ENCODE measurements at places on chromosomes 7 and 10.

- no peak for DNase-seq
Observed at GRCh38 chr10:36036137-36036536, 394.0 kb upstream of the FZD8 start.

DNA sequence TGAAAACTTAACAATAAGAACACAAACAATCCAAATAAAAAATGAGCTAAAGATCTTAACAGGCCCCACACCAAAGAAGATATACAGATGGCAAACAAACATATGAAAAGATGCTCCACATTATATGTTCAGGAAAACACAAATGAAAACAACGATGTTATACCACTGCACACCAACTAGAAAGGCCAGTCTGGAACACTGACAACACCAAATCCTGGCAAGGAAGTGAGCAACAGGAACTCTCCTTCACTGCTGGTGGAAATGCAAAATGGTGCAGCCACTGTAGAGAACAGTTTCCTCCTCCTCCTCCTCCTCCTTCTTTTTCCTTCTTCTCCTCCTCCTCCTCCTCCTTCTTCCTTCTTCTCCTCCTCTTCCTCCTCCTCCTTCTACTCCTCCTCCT is 12.2 kb upstream of the NCAPG2 start:
- no peak for DNase-seq

DNA sequence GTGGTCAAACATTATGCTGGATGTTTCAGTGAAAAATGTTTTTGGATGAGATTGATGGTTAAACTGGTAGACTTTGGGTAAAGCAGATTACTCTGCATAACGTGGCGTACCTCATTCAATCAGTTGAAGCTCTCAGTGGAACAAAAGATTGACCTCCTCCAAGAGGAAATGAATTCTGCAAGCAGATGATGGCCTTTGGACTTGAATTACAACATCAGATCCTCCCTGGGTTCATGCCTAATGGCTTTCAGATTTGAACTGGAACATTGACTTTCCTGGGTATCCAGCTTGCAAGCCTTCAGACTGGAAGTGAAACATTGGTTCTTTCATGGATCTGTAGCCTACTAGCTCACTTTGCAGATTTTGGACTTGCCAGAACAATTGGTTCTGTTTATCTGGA is 169.3 kb upstream of the MALRD1 start:
- no peak for DNase-seq

DNA sequence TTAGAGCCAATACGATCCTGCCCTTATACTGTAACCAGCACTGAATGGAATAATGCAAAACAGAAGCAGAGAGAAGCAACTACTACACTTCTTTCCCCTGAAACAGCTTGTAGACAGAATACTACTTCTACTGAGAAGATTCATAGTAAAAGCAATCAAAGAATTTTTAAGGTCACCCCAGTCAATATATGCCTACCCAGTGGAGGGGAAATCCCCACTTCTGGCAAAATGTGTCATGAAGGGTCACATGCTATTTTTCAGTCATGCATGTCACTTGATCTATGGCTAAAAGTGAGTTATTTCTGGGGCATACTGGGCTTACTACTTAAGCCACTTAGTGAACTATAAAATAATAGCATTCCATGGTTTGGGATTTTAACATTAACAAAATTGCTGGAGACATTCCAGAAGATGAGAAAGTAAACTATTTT is 25.6 kb downstream of the IRF5 start:
- DNase-seq, result no peak

DNA sequence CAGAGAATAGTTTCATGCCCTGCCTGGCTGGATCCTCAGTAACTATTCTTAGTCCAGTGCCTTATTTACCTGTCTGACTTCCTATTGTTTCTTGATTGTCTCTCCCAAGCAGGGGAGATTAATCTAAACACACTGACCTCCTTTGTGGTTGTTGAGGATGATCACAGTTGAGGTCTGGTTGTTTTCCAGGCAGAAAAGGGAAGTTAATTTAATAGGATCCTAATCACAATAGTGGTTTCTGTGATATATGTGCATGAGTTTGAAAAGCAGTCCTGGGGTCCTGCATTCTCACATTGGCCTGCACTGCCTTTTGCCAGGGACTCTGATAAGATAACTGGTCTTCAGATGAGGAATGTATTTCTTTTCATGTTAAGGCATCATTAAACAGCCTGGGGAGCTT is 130.1 kb downstream of the SND1 start:
- DNase-seq, result no peak

- peak; percentile 18 for DNase-seq
Observed at GRCh38 chr10:70743430-70743788, 41.8 kb downstream of the TBATA start.

- no peak for DNase-seq
Observed at GRCh38 chr10:85927952-85928665, 438.5 kb downstream of the GRID1 start.

GRCh38 chr10:93319896-93320295 is 162.2 kb downstream of the MYOF start:
- no peak for DNase-seq

- no peak for DNase-seq
Observed at GRCh38 chr10:28733245-28733644, 55.9 kb downstream of the BAMBI start.

GRCh38 chr10:92664322-92664721 is 25.4 kb upstream of the HHEX start:
- no peak for DNase-seq

DNA sequence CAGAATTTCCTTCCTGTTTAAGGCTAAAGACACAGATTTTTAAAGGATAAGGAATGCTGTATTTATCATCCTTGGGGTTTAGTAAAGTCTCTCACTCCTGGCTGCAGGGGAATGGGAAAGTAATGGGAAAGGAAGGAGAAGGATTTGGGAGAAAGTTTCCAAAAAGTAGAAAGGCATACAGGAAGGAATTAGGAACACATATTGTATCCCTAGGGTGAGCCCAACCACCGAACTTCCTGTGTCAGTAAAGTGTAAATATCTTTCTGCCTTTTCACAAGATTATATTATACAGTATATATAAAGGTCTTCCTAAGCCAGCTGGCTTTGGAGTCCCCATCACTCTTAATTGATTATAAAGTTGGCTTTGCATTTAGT is 12.0 kb upstream of the UBE2D1 start:
- DNase-seq, result no peak

GRCh38 chr10:80429521-80429973 is 21.2 kb downstream of the PRXL2A start:
- no peak for DNase-seq

- DNase-seq, result no peak
Observed at GRCh38 chr10:108791794-108792474, 1131.4 kb downstream of the XPNPEP1 start.

DNA sequence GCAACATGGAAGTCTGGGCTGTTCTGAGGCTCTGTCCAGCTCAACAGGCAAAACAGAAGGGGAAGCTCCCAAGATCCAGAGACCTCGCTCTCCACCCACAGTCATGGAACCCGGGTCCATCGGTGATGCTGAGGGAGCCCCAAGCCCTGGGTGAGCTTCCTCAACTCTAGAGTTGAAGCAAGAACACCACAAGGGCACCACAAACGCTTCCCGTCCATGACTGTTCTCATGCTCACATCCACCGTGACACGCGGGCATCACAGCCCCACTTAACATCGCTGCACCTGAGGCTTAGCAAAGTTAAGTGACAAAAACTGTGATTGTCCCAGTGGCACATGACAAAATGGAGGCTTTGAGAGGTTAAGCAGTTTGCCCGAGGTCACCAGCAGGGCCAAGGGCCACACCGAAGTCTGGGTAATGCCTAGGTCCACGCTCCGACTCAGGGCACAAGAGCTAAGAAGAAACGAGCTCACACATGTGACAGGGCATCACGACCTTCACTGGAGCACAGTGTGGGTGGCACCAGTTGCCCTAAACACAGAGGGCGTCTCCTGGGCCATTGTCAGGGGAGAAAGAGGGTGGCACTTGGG is 110.6 kb downstream of the OAT start:
- no peak for DNase-seq

- DNase-seq, result no peak
Observed at GRCh38 chr10:88958721-88959120, 6.1 kb upstream of the ACTA2 start.

- DNase-seq, result peak; percentile 78
Observed at GRCh38 chr7:74174606-74175082, 488 bp downstream of the EIF4H start.

DNA sequence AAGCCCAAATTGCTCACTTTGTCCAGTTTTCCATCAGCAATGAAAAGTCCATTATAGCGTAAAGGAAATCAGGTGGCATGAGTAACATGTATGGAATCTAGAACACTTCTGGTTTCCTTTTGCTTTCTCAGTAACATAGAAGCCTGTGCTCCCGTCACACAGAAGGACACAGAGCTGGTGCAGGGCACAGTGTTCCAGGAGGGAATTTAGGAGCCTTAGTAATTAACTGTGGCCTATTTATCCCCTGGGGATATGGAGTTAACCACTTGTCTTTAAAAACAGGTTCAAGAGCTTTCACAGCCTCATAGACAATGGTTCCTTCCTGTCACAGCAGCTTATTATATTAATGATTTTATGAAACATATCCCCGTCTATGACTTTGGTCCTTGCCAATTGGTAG is 189.9 kb downstream of the NEBL start:
- no peak for DNase-seq

DNA sequence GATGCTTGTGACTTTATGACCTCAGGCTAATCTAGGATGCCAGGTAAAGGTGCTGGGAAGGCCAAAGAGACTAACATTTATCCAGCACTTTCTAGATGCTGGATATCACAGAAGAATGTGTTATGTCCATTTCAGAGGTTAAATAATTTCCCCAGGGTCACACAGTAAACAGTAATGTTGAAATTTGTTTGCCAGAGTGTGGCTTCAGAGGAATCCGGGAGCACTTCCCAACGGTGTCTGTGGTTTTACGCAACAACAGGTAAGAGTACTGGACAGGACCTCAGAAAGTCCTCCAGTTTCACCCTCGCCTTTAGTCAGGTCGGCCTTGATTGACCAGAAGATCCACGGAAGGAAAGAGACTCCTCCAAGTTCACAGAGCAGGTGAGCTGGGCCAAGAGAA is 1.7 kb downstream of the SHTN1 start:
- no peak for DNase-seq

DNA sequence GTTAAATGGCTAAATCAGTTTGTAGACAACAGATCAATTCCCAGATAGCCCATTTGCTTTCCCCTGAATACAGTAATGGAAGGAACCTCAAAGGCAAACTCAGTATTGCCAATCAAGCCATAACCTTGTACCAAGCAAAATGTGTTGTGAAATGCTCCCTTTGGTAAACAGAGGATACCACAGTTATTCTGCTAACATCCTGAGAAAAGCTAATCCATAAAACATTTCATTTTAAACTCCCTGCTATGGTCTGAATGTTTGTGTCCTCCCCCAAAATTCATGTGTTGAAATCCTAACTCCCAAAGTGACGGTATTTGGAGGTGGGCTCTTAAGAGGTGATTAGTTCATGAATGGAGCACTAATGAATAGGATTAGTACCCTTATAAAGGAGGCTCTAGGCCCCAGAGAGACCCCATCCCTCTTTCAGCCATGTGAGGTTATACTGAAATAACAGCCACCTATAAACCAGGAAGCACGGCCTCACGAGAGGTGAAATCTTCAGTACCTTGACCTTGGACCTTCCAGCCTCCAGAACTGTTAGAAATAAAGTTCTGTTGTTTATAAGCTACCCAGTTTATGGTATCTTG is 89.3 kb upstream of the RNF148 start:
- no peak for DNase-seq
